ENCODE measurements at places on chromosomes 5 and 9. TPM values are rescaled to one million over a fixed set of nuclear protein-coding genes. Genes with fewer than 3 reads are reported as not detected.

Gene GABRA6
- polyA plus RNA-seq, result not detected

Gene PHPT1
- 195 TPM for polyA plus RNA-seq

DNA sequence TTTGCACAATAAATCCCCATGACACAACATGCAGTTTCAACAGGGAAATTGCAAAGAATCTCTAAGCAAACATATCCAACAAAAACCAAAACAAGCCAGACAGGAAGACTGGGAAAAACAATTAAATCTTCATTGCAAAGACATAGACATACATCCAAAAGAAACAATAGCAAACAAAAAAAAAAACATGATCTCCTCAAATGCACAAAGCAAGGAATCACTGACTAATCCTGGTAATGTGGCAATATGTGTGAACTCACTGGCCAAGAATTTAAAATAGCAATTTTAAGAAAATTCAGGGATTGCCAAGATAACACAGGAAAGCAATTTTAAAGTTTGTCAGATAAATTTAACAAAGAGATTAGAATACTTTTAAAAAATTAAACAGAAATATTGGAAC, 520.1 kb upstream of the SMC2 start:
- no peak for DNase-seq

DNA sequence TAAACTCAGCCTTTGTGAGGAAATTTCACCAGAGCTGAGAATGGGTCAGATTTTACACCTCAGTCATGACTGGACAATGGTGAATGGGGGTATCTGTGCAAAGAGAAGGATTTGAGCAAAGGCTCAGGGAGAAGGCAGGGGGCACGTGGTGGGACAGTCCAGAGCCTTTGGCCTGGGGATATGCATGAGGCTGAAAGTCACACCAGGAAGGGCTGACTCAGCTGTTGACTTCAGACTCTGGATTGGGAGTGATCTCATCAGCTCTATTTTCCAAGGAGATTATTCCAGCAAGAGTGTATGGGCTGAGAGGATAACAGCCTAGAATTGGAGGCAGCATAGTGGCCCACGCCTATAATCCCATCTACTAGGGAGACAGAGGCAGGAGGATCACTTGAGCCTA, 53.6 kb downstream of the SAXO1 start:
- DNase-seq, result no peak

DNA sequence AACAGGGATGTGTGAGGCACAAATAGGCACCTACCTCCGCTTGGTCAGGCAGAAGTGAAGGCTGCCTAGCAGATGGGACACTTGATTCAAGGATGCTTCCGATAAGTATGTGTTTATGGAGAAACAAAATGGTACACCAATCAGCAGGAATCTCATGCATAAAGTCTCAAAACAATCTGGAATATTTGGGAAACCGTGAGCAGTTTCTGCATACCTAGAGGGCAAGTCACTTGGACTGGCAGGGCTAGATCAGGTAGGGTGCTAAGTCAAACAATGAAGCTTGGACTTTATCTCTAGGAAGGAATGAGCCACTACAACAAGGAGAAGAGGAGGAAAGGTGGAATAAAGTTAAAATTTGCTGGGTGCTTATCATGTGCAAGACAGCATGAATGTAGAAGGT, 5.5 kb downstream of the EPB41L4A start:
- no peak for DNase-seq

GRCh38 chr5:67361932-67362729, 165.5 kb upstream of the CD180 start:
- no peak for DNase-seq

- DNase-seq, result no peak
Measured at GRCh38 chr5:113162208-113162607, 185.6 kb downstream of the DCP2 start.

DNA sequence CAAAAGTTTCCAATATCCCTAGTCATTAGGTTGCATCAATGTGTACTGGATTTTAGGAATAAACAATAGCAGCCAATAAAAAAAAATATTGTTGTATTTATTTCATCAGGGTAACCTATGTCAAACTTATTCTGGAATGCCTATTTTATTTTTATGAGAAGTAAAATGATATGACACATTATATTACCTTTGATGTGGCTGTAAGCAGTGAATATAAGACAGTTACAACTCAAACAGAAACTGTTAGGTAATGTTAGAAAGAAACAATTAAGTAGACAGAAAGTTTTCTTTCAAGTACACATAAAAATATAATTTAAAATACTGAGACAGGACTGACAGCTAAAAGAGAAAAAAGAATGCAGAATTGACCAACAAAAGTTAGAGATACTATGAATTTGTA, 65.5 kb downstream of the GNG10 start:
- DNase-seq, result no peak

GRCh38 chr9:21688108-21689102, 114.0 kb upstream of the MTAP start:
- DNase-seq, result no peak

All from lung (tissue), 17 donors.